ENCODE measurements at places on chromosomes 12 and 14. TPM values are rescaled to one million over a fixed set of nuclear protein-coding genes. Genes with fewer than 3 reads are reported as not detected.
A peak's percentile ranks its signal among the peaks of the same experiment; 100 is the strongest.

GRCh38 chr14:99763527-99764221 is 29.5 kb upstream of the EML1 start:
- H3K4me3 ChIP-seq, result no peak overlapping the region
- peaks cover 4% of the 10 kb centered on the region for H3K27me3 ChIP-seq
- no peak overlapping the region for H3K27ac ChIP-seq
- H3K36me3 ChIP-seq, result no peaks in the 10 kb centered on the region
- DNase-seq, result no peak

C14orf119 gene
- 43.8 TPM for total RNA-seq

DNA sequence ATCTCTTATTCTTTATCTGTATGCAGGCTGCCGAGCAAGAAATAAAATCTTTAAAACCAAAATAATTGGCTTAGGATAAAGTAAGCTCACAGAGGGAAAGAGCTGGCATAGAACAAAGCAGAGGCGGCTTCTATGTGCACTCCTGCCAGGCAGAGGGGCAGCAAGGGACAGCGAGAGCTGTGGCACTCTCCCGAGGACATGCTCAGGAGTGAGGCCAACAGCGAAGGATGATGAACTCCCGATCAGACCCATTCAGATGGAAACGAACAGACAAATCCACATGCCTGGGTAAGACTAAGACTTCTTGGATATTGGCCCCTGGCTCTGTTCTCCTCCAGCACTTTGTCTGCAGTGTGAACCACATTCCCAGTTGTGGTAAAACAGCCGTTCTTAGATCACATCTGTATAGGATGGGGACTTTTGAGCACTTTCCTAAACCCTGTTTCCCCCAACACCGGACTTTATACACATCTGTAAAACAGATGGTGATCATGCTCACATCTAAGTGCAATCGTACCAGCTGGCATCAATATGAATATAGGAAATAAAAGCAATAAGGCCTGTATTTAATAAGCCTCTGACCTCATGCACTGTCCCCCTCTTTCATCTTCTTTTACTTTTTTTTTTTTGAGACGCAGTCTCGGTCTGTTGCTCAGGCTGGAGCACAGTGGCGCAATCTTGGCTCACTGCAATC is 134.1 kb downstream of the PPM1H start:
- no peak overlapping the region for H3K4me3 ChIP-seq
- H3K36me3 ChIP-seq, result no peaks in the 10 kb centered on the region
- no peak for DNase-seq
- no peaks in the 10 kb centered on the region for H3K4me1 ChIP-seq
- H3K27me3 ChIP-seq, result peaks cover 2% of the 10 kb centered on the region

DNA sequence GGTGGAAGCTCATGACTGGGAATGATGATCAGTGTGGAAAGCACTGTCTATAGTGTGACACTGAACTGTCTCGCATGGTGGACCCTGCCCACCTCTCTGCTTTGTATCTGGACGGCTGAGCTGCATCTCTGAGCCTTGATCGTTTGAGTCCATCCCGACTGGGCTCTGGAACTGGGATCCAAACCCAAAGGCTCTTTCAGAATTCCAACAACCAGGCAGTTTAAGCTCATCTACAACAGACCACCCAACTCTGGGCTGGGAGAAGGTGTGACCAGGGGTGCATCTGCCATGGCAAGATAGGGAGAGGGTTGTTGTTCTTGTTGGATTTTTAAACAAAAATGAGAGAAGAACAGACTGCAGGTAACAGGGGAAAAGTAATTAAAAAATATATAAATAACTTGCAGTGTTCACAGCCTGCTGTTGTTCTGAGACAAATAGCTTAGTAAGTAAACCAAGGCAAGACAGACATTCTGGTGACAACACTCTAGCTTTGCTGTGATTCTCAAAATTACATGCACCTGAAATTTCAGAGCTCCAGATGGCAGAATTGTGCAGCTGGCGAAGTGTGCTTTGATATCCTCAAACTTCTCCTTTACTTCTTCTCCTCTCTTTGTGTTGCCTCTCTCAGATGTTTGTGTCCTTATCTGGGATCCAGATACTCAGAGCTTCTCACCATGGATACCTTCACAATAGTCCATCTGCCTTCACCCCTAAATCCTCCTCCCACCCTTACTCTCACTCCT is 209.6 kb downstream of the EMP1 start:
- no peak for DNase-seq
- no peak overlapping the region for H3K27ac ChIP-seq
- no peaks in the 10 kb centered on the region for H3K36me3 ChIP-seq
- H3K4me1 ChIP-seq, result no peaks in the 10 kb centered on the region
- H3K4me3 ChIP-seq, result no peak overlapping the region
- H3K27me3 ChIP-seq, result peaks cover 2% of the 10 kb centered on the region

GRCh38 chr14:87170179-87170578 is 822.8 kb downstream of the GALC start:
- H3K4me1 ChIP-seq, result no peaks in the 10 kb centered on the region
- H3K4me3 ChIP-seq, result no peak overlapping the region
- H3K27ac ChIP-seq, result no peak overlapping the region
- no peaks in the 10 kb centered on the region for H3K36me3 ChIP-seq

DNA sequence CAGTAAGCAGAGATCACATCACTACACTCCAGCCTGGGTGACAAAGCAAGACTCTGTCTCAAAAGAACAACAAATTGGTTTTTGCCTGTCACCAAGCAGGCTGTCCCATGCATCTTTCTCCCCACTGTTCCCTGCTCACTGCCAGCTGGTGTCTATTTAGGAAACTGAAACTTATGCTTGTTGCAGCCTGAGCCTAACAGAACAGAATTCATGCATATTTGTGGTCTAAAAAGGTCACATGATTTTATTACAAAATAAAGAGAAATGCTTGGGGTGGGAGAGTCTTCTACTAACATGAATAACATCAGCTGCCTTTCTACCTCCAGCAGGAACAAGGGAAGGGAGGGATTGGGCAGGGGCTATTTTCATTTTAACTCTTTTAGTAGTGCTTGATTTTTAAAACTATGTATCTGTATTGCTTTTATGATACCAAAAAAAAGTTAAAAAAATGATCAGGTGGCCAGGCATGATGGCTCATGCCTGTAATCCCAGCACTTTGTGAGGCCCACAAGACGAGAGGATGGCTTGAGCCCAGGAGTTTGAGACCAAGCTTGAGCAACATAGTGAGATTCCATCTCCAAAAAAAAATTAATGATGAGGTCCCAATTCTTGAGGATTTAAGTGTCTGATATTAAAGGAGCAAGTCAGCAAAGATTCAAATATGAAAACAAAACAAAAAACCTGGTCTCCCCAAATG is 923 bp downstream of the STAT2 start:
- no peaks in the 10 kb centered on the region for H3K27me3 ChIP-seq
- peaks cover 27% of the 10 kb centered on the region for H3K36me3 ChIP-seq
- peaks cover 23% of the 10 kb centered on the region for H3K4me1 ChIP-seq
- peak overlapping the region; percentile 86 for H3K4me3 ChIP-seq
- peak overlapping the region; percentile 95 for H3K27ac ChIP-seq

CPNE6 gene
- not detected for total RNA-seq

RFLNA gene
- total RNA-seq, result not detected

DNA sequence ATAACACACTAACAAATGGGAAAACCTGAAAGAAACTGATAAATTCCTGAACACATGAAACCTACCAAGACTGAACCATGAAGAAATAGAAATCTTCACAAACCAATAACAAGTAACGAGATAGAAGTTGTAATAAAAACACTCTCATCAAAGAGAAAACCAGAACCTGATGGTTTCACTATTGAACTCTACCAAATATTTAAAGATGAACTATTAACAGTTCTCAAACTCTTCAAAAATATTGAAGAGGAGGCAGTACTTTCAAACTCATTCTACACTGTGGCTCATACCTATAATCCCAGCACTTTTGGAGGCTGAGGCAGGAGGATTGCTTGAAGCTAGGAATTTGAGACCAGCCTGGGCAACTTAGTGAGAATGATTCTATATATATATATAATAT is 48.4 kb upstream of the TMTC2 start:
- no peaks in the 10 kb centered on the region for H3K36me3 ChIP-seq
- no peak overlapping the region for H3K4me3 ChIP-seq
- no peak overlapping the region for H3K27ac ChIP-seq
- no peaks in the 10 kb centered on the region for H3K27me3 ChIP-seq

DNA sequence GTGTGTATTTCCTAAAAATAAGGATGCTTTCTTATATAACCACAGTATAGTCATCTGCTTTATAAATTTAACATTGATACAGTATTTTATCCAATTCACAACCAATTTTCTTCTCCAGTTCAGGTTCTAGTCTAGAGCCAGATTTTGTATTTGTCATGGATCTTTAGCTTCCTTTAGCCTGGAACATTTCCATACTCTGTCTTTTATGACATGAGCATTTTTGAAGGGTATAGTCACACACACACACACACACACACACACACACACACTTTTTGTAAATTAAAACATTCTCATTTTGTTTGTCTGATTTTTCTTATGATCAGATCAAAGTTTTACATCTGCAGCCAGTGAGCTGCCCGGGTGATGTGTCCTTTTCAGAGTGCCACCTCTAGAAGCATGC is 25.4 kb downstream of the CGRRF1 start:
- no peaks in the 10 kb centered on the region for H3K27me3 ChIP-seq
- no peak overlapping the region for H3K4me3 ChIP-seq
- peaks cover 4% of the 10 kb centered on the region for H3K36me3 ChIP-seq
- no peak overlapping the region for H3K27ac ChIP-seq
- no peak for DNase-seq
- H3K4me1 ChIP-seq, result no peaks in the 10 kb centered on the region
